Urinary bladder (tissue), 4 donors: ENCODE measurements at places on chromosomes 13 and 19. TPM values are rescaled to one million over a fixed set of nuclear protein-coding genes. Genes with fewer than 3 reads are reported as not detected.

The TSSK6 gene
- 1.8 TPM for polyA plus RNA-seq

The TSHZ3 gene
- polyA plus RNA-seq = 24.7 TPM

The FUT6 gene
- 0.03 TPM for polyA plus RNA-seq

The FSTL3 gene
- polyA plus RNA-seq = 86.9 TPM

The MED25 gene
- polyA plus RNA-seq = 42.9 TPM

The MCOLN1 gene
- polyA plus RNA-seq = 35.5 TPM

The CATSPERD gene
- polyA plus RNA-seq = not detected

The SMIM44 gene
- not detected for polyA plus RNA-seq

The ZNF439 gene
- polyA plus RNA-seq = 3.6 TPM

The CBY2 gene
- not detected for polyA plus RNA-seq

The GFY gene
- not detected for polyA plus RNA-seq

The CYP2B6 gene
- 0.38 TPM for polyA plus RNA-seq

The YJEFN3 gene
- polyA plus RNA-seq = 4.6 TPM

The TMEM91 gene
- 36.2 TPM for polyA plus RNA-seq

The ETHE1 gene
- 60.1 TPM for polyA plus RNA-seq

The ZNF417 gene
- polyA plus RNA-seq = 5.1 TPM

The RBM42 gene
- 89.5 TPM for polyA plus RNA-seq

The EFNA2 gene
- 0.09 TPM for polyA plus RNA-seq

The VMAC gene
- polyA plus RNA-seq = 6.5 TPM

The CEACAM8 gene
- polyA plus RNA-seq = not detected

The KLHL1 gene
- not detected for polyA plus RNA-seq

The PLK5 gene
- 2.3 TPM for polyA plus RNA-seq

The SYCN gene
- polyA plus RNA-seq = not detected

The ANKLE1 gene
- 0.66 TPM for polyA plus RNA-seq

The GRWD1 gene
- polyA plus RNA-seq = 22.2 TPM

The ABCA7 gene
- polyA plus RNA-seq = 5.9 TPM

The PRR19 gene
- 1.0 TPM for polyA plus RNA-seq

The REX1BD gene
- polyA plus RNA-seq = 103 TPM

The EDNRB gene
- 28.2 TPM for polyA plus RNA-seq

The ZC3H4 gene
- 15.2 TPM for polyA plus RNA-seq

The SBSN gene
- polyA plus RNA-seq = 0.15 TPM

The RFXAP gene
- polyA plus RNA-seq = 6.1 TPM

The PLIN5 gene
- 5.7 TPM for polyA plus RNA-seq

The GIPC3 gene
- polyA plus RNA-seq = 0.94 TPM

The GNA15 gene
- polyA plus RNA-seq = 9.6 TPM

The RHPN2 gene
- 1.8 TPM for polyA plus RNA-seq

The ELAVL3 gene
- 0.28 TPM for polyA plus RNA-seq

The ICAM4 gene
- polyA plus RNA-seq = 1.4 TPM

The ATXN8OS gene
- not detected for polyA plus RNA-seq

The TEX101 gene
- not detected for polyA plus RNA-seq

The TGDS gene
- 9.2 TPM for polyA plus RNA-seq

The B3GNT8 gene
- polyA plus RNA-seq = 4.5 TPM

The KLK4 gene
- not detected for polyA plus RNA-seq

The ZNF709 gene
- 1.1 TPM for polyA plus RNA-seq

The LGI4 gene
- polyA plus RNA-seq = 48.4 TPM

The EFNB2 gene
- polyA plus RNA-seq = 19.2 TPM

The TGFB1 gene
- 58.9 TPM for polyA plus RNA-seq

The AKAP8 gene
- polyA plus RNA-seq = 24.2 TPM
